ENCODE measurements at places on chromosomes 2 and 18.

GRCh38 chr2:19073522-19073921, 284.9 kb downstream of the OSR1 start:
- DNase-seq, result peak; percentile 59

DNA sequence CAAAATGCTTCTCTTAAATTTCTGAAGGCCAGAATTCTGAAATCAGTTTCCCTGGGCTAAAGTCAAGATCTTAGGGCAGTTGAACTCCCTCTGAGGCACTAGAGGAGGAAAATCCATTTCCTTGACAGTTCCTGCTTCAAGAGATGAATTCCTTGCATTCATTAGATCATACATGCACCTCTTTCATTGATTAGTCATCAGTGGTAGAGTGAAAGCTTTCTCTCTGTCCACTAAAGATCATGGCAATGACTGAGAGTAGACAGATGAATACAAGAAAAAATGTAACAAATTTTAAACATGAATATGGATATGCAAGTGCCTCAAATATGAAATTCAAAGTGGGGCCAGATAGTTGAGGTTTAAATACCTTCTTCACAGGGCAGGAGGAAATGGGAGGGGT, 693.4 kb upstream of the TMEFF2 start:
- DNase-seq, result no peak

DNA sequence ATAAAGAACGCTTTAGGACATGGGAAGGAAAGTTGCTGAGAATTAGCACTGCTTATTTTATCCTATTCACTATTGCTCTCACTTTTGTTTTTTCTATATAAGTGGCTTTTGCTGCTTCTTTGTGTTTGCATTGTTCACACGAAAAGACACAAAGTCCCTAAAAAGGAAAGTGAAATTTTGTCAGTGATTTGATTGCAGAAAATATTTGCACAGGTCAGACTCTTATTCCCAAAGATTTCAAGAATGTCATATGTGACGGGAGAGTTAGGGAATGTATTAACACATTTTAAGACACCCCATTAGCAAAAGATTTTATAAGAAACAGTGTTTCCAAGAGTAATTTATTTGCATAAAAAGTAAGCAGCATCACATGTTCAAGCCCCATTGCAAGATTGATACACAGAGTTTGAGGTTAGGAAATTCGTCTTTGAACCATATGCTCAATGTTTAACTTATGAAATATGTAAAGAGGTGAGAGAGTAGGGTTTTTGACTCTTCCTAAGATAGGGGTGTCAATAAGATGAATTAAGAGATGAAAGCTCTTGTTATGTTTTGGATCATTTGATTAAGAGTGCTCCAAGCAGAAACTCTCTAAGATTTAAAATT, 57.0 kb downstream of the CCDC102B start:
- DNase-seq, result no peak

GRCh38 chr18:31428211-31428610, 19.3 kb upstream of the DSG3 start:
- no peak for DNase-seq

- DNase-seq, result no peak
Measured at GRCh38 chr18:34131006-34131405, 93.7 kb downstream of the NOL4 start.

GRCh38 chr2:25738383-25739343, 65.3 kb upstream of the DTNB start:
- DNase-seq, result no peak

- no peak for DNase-seq
Measured at GRCh38 chr2:98521266-98521665, 76.6 kb downstream of the INPP4A start.
